T-helper 1 cell (primary cell): ENCODE measurements at places on chromosomes 12 and 14.

GRCh38 chr12:120703311-120703942 lies 6.8 kb upstream of the UNC119B start:
- DNase-seq = no peak

- DNase-seq = no peak
Measured at GRCh38 chr12:51393676-51394545, 2.7 kb upstream of the GALNT6 start.

- DNase-seq = peak; percentile 60
Measured at GRCh38 chr12:56129206-56129941, 1.3 kb downstream of the ESYT1 start.

DNA sequence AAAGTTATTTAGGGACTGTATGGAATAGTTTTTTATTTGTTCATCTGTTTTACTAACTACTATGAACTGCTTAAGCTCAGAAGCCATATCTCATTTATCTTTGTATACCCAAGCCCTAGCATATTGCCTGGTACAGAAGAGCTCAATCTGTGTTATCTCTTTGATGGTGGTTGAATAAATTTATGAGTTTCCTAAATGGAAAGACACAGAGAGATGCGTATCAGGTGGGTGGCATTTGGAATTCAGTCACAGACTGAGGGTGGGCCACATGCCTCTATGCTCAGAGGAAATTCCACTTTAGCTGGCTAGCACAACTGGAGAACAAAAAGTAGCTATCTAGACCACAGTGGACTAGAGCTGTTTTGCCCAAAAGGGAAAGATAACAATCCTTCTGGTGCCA lies 145.5 kb downstream of the SLC6A15 start:
- no peak for DNase-seq

DNA sequence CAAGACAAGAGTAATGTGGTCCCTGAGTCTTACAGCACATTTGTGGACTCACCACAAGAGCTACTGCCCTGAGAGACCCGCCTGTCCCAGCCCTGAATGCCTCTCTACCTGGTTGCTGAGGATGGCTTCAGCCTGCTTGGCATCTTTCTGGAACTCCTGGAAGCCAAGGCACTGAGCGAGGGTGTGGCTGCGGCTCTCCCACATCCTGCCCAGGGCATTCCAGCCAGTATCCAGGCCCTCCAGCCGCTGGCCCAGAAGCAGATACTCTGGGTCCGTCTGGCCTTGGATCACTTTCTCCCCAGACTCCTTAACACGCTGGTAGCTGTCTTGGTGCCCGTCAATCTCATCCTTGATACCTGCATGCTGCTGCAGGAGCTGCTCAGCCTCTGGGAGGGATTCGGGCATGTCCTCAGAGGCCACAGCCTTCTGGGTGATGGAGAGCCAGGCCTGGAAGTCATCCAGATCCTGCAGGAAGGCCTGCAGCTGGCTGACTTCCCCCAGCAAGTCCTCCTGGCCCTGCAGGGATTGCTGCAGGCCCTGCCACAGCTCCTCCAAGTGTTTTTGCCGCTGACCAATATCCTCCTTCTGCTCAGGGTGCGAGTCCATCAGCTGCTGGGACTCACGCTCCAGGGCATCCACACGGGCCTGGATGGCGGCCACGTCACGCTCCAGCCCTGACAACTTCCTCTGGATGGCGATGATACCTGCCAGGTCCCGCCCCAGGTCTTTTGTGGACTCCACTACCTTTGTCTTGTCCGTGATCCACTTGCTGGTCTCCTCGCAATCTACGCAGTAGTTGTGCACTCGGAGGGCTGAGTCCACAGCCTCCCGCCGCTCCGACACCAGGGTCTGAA lies 82.3 kb downstream of the PLEKHG3 start:
- no peak for DNase-seq

GRCh38 chr14:34628681-34629135 lies 1.2 kb downstream of the SNX6 start:
- DNase-seq = peak; percentile 8

DNA sequence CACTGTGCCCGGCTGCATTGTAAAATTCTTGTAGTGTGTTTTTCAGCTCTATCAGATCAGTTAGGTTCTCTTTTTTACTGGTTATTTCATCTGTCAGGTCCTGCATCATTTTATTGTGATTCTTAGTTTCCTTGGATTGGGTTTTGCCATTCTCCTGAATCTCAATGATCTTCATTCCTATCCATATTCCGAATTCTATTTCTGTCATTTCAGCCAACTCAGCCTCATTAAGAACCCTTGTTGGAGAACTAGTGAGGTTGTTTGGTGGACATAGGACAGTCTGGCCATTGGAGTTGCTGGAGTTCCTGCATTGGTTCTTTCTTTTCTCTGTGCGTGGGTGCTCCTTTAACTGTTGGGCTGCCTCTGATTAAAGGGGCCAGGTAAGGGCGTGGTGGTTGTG lies 5.6 kb upstream of the C1S start:
- DNase-seq = no peak

DNA sequence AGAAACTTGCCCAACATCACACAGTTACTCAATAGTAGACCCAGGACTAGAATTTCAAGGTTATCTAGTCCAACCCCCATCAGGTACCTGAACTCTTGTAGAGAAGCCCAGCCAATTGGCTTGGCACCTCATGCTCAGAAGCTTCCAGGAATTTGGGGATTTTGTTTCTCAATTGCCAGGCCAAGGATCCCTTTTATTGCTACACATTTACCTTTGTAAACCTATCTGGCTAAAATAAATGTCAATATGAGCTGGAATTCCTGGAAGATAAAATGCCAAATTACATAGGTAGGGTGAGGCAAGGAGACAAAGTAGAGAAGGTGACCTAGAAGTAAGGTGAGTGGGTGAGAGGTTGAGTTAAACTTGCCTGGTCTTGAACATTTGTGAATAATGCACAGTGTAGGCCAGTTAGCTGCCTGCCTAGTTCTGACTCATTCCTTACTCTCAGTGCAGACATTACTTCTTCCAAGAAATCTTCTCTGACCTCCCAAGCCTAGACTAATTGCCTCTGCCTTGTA lies 36.3 kb downstream of the SDR9C7 start:
- DNase-seq = no peak

DNA sequence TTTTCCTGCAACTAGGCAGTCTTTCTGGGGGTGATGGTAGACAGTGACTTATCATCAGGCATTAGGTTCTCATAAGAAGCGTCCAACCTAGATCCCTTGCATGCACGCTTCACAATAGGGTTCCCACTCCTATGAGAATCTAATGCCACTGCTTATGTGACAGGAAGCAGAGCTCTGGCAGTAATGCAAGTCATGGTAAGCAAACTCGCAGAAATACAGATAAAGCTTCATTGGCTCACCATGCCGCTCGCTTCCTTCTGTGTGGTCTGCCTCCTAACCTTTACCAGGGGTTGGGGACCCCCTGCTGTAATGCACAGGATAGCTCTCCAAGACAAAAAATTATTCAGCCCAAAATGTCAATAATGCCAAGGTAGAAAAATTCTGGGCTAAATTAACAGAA lies 864.2 kb downstream of the TRHDE start:
- no peak for DNase-seq

- DNase-seq = no peak
Measured at GRCh38 chr12:90174956-90175355, 466.3 kb upstream of the ATP2B1 start.

- DNase-seq = no peak
Measured at GRCh38 chr14:51644217-51644933, 7.3 kb upstream of the FRMD6 start.

GRCh38 chr12:55728186-55728938 lies 447 bp downstream of the CD63 start:
- DNase-seq = no peak

- no peak for DNase-seq
Measured at GRCh38 chr12:124094188-124094587, 121.2 kb downstream of the ZNF664 start.

GRCh38 chr14:37202812-37203211 lies 5.1 kb downstream of the MIPOL1 start:
- DNase-seq = no peak

DNA sequence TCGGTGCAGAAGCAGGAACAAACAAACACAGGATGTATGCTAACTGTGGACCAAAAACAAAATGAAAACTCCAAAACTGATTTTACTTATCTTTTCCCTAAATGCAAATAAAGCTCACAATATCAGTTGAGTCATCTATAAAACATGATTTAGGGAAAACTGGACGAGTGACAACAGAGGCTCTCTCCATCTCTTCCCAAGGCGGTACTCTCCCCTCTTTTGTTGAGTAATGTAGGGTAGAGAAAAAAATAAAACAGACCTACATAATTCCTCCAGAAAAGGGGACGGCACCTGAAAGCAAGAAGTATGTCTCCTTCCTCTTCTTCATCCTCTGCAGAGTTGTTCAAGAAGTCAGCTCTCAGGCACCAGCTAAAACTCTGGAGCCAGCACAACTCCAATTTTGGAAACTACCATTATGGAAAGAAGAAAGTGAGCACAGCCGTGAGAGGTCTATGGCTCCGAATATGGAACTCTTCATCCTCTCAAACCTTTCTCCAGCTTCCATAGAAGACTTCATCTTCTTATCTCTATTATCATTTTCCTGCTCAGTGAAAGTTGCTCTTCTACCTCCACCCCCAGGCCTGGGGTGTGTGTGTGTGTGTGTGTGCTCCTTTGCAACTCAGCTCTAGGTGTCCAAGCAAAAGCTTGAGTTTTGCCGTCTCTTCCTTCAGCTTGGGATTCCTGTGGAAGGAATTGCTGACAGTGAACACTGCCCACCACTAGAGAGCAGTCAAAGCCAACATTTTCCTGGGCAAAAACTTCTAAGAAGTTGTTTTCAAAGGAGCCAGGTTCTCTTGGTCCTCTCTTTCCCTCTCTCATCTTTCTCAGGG lies 155.4 kb downstream of the DIO2 start:
- no peak for DNase-seq

DNA sequence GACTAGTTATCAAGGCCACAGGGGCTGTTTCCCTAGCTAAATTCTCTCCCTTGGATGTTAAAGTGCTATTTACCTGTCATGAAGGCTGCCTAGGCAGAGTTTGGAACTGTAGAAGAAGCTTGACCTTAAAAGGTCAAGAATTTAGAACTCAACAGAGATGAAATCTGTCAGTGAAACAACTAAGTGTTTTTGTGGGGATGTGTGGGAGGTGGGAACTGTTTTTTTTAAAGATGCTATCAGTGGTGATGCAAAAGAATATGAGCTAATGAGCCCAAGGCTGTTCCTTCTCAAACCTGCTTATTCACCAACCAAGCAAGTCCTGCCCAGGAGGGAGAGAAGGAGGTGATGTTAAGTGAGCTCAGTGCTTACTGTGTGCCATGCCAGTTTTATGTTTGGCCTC lies 40.8 kb upstream of the POC1B start:
- DNase-seq = no peak

- DNase-seq = no peak
Measured at GRCh38 chr12:42196723-42197603, 41.1 kb downstream of the YAF2 start.

GRCh38 chr12:88810806-88811205 lies 230.5 kb upstream of the KITLG start:
- no peak for DNase-seq

DNA sequence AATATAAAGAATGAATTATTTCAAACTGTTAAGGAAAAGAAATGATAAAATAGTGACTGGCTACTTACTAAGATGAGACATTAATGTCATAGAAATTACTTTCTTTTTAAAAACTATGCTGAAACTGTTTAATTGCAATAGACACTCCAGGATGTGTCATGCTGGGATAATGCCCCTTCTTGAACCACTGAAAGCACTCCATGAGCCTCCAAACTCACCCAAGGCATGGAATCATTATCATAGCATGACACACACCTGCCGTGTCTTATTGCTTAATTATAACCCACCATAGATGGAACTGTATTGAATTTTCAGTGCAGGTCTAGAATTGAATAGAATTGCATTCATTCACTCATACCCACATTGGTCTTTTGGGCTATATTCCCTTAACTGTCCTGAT lies 4.3 kb downstream of the MBIP start:
- DNase-seq = no peak

DNA sequence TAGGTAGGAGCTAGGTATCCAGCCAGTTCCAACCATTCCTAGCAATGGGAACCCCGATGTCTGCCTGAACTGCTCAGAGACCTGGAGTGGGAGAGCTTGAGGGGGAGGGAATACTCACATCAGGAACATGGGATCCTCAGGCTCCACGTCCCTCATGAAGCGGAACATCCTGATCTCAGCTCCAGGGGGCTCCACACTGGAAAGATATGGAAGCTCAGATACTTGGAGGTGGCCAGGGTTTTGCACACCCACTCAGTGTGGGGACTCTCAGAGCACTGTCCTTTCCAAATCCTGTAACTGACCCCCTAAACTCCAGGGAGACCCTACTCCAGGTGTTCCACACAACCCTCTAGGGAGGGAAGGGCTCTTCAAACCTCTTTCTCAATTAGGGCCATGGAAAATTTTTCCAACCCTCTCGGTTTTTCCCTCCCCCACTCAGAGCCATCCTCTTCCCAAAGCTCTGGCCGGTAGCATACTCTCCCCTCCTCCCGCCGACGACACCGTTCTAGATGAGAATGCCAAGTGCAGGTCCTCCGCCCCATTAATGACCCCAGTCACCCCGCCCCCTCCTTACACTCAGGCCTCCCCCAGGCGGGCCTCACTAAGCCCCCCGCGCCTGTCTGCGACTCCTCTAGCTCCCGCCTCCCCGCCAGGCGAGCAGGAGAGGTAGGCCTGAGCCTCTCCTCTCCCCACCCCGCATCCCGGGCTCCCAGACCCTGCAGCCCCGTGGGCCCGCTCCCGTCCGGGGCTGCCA lies 597 bp downstream of the MLF2 start:
- no peak for DNase-seq

- no peak for DNase-seq
Measured at GRCh38 chr12:75525263-75525662, 13.9 kb upstream of the KRR1 start.

DNA sequence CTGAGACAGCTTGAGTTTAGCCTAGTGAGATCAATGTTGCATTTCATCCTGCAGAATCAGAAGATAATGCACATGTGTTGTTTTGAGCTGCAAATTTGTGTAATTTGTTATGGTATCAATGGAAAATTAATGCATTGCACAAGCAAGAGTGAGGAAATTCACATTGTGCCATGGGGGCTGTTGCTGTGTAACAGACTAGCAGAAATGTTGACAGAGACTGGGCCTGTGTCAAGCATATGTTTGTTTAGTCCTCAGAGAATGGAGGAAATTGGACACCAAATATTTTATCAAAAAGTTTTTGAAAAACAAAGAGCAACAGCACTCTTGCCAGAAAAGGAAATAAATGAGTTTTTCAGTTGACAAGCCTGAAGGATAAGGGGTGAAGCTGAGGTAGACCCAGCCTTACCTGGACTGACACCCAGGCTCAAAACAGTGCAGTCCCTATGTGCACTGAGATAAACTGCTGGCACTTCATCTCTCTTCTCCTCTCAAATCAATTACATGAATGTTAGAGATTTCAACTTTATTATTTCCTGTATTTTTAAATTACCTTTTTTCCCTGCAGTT lies 1150.0 kb downstream of the FSCB start:
- no peak for DNase-seq

- no peak for DNase-seq
Measured at GRCh38 chr14:105108516-105108864, 43.3 kb upstream of the GPR132 start.

DNA sequence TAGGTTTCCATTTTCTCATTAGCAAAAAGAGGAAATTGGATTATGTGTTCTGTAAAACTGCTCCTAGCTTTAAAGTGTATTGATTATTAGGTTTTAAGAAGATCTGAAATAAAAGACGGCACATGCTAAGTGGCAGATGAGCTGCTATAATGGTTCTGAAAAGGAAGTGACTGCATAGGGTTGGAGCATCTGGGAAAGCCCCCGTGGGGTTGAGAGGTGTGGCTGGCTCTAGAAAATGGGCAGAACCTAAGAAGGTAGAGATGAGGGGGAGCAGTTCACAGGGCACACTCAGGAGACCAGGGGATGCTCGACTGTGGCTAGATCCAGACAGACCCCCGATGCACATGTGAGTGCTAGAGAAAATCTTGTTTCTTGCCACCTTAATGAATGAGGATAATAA lies 1.9 kb downstream of the IFNG-AS1 start:
- DNase-seq = peak; percentile 74
